ENCODE measurements at places on chromosomes 16 and 17.

DNA sequence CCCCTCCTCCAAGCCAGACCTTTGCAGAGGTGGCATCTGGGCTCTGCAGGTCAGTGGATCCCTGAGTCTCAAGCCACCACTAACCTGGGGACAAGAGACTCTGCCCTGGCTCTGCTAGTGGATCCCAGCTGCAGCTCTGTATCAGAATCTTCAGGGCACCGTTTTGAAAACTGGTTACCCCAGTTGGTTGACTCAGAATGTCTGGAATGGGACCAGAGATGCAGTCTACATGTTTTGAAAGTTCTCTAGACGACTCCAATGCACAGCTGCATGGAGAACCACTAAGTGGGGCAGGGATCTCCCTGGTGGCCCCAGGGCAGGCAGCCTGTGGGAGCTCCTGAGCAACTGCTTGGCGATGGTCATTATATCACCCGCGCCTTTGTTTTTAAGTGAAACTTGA, 34.1 kb upstream of the ADORA2B start:
- peak; percentile 60 for DNase-seq

DNA sequence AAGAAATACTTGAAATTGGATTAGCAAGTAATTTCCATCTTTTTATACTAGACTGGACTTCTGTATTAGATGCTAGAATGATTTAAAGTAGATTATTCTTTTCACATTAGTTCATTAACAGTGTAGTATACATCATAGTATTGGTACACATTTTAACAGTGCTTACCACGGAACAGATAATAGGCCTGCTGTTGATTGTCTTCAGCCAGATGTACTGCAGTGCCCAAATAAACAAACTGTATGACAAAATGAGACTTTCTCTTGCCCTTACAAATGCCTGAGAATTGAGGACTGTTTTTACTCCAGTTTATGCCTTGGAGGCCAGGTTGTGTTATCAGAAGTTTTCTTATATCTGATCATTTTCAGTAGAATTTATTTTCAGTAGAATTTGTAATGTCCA, 631 bp downstream of the EVI2A start:
- no peak for DNase-seq

DNA sequence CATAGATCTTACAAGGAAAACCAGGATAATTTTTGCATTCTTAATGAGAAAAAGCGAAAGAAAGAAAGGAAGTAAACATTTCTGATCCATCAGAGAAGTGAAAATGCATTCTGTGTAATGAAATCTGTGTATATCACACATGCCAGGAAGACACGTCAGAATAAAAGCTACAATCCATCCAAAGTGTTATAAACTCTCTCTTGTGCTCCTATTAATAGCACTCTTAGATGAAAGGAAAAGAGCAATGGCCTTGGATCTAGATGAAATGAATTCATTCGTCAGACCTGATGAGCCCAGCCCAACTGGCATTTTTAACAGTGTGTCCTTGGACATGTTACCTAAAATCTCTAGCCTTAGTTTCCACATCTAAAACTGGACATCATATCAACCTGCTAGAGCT, 885.5 kb downstream of the CDH11 start:
- no peak for DNase-seq

DNA sequence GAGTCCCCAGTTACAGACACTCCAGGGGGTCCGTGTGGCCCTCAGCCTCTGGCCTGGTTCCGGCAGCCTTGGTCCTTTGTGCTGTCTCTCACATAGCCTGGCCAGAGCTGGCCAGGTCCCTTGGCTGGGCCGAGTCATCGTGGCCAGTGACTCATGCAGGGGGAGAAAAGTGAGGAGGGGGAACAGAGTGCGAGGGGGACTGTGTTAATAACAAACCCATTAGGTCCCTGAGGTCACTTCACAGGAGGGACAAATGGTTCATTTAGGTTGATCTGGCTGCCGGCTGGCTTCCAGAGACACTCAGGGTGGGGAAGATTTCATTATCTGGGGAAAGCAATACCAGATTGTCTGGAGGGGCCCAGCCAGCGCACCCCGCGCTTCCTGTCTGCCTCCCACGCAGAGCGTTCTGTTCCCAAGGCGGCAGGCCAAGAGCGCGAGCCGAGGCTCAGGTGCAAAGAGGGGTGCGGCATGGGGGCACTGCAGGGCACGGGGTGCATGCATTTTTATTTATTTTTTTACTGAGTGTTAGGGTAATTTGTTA, 223.1 kb downstream of the SEC14L1 start:
- no peak for DNase-seq

DNA sequence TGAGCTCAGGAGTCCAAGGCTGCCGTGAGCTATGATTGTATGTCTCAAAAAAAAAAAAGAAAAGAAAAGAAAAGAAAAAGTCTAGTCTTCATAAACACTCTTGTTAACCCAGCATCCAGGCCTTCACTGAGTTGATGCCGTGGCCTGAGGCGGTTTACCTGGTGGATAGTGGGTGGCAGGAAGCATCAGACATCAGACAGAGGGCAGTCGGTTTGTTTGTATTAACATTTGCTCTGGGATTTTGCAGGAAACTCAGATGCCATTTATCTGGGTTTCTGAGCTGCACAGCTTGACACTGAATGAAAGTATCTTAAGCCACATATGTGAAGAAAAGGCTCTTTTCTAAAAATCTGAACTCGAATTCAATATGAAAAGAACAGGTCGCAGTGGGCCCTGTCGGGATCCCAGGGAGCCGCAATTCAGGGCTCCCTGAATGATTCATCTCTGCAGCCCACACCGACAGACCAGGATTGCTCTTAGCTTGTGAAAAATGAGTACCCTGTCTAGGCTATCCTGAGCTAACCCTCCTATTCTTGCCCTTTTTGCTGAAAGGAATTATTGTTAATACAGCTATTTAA, 1.1 kb upstream of the DBNDD1 start:
- no peak for DNase-seq

- DNase-seq, result no peak
Measured at GRCh38 chr16:27407133-27407532, 5.2 kb downstream of the IL21R start.

- DNase-seq, result no peak
Measured at GRCh38 chr17:418421-418751, 65.8 kb upstream of the RPH3AL start.

GRCh38 chr17:8073627-8074484, 13.7 kb downstream of the ALOX12B start:
- peak; percentile 89 for DNase-seq

GRCh38 chr16:8655184-8655717, 19.2 kb upstream of the ABAT start:
- DNase-seq, result no peak

- no peak for DNase-seq
Measured at GRCh38 chr16:4570688-4571321, 14.7 kb downstream of the C16orf96 start.

DNA sequence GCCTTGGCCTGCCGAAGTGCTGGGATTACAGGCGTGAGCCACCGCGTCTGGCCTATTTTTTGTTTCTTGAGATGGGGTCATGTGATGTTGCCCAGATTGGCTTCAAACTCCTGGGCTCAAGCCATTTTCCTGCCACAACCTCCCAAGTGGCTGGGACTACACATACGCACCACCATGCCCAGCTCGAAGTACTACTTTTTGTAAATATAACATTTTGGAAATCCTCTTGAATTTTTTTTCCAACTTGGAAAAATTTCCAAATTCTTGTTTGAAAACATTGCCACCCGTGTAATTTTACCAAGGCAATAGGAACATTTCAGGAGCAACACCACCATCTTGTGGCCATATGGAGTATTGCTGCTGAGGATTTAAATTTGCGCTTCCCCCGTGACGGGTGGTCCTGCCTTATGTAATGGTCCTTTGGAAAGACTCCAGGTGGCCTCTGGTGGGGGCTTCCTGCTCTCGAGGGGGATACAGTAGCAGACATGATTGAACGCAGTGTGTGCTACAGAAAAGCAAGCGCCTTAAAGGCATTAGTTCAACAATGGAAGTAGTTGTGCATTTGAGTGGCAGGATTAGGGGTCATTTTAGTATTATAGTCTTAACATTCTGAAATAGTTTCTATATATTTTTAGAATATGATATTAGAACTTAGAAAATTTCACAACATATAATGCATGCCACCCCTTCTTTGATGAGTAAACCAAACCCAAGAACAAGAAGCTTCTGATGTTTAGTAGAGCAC, 8.0 kb downstream of the FLYWCH1 start:
- DNase-seq, result no peak

GRCh38 chr16:57061084-57061905, 31.1 kb upstream of the CPNE2 start:
- DNase-seq, result no peak

- DNase-seq, result peak; percentile 96
Measured at GRCh38 chr17:48026502-48027321, 10.9 kb downstream of the COPZ2 start.

GRCh38 chr17:63989622-63990345, 8.4 kb upstream of the PRR29 start:
- DNase-seq, result no peak

- DNase-seq, result no peak
Measured at GRCh38 chr16:83458612-83459011, 349.2 kb upstream of the HSBP1 start.

DNA sequence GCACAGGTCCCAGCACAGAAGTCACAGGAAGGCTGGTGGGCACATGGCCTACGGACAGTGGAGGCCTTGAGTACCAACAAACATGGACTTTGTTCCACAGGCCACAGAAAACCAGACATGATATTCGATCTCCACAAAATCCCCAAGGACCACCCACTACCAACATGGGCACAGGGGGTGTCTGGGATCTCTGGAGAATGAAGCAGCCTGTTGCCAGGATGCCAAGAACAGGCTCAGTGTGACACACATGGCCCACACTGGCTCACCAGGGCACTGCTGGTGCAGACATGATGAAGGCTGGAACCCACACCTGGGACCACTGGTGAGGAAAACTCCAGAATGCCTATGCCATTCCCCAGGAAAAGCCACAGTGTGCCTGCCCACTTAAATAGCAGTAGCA, 120.2 kb downstream of the C16orf78 start:
- DNase-seq, result no peak

DNA sequence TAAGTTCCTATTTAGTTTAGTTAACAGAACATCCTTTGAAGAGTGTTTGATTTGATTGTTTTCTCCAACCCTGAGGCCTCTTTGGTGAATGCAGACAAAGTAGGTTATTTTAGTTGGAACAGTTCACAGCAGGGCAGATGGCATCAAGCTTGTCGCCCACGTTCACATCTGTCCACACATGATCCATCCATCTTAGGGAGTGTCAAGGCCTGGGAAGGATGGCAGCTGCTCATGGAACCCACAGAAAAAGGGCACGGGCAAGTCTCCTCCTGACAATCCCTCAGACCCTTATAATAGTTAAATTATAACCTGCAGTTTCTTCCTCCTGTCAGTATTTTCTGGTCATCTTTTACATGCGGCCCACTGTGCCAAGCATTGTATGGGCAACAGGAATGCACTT, 60.2 kb downstream of the KNOP1 start:
- DNase-seq, result no peak

DNA sequence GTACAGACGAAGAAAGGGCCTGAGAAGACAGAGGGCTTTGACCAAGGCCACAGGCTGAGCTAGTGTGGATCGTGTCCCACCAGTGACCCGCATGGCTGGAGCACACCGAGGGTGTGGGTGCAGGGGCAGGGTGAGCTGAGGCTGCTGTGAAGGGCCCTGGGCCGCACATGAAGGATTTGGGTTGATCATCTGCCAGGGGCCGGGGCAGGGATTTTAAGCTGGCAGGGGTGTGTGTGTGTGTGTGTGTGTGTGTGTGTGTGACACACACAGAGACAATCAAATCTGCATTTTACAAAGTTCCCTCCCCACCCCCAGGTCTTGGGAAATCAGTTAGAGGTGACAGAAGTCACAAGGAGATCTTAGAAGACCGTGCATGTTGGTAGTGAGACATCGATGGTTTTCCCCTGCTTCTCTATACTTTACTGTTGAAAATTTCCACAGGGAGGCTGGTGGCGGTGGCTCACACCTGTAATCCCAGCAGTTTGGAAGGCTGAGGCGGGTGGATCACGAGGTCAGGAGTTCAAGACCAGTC, 65.2 kb downstream of the SRCIN1 start:
- no peak for DNase-seq

DNA sequence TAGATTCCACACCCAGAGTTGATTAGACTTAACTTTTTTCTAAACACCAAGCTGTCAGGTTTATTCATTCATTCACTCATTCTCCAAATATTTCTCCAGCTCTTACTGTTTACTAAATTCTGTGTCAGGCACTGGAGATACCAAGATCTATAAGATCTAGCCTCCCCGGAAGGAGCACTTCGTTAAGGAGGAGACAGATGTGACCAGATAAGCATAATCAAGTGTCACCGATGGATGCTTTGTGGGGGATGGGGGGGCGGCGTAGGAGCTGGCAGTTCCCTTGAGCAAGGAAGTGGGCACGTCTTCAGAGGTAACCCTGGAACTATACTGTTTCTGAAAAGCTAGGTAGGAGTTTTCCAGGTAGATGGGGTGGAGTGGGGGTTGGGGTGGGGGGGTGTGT, 3.8 kb upstream of the RPL26 start:
- no peak for DNase-seq

DNA sequence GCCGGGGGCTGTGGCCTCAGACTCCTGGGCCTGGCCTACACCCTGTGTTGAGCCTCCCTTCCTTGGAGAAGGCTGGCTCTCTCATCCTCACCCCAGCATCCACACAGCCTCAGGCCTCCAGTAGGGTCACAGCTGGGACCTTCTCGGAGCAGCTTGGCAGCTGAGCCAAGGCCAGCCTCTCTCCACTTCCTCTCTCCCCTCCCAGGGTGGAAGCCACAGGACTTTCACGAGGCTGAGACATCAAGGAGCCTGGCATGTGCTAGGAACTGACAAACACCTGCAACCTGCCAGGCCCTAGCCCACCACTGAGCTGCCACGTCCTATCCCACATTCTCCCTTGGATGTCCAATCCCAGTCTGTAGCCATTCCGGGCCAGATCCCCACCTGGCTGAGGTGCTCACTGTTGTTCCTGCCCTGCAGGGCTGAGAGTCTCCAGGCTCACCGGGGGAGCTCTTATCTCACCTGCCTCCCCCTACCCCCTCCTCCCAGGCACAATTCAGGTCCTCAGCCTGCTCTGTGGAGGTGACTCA, 3.1 kb downstream of the MMP15 start:
- no peak for DNase-seq

- DNase-seq, result no peak
Measured at GRCh38 chr17:79752175-79752574, 21.4 kb downstream of the ENPP7 start.

DNA sequence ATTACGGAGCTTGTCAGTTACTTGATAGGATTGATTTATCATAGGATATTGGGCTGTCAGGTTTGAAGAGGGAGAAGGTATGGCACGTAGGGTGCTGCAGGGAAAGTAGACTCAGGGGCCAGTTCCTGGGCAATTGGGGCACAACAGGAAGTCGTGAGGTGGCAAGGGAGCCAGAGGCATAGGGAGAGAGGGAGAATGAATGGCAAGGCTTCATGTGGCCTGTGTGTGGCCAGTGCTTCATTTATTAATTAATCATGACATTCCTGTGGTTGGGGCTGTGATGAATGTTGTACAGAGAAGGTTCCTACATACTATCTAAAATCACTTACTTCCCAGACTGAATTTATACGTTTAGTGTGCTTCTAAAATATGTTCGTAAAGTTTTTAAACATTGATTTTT, 19.3 kb downstream of the MFSD11 start:
- no peak for DNase-seq

- DNase-seq, result no peak
Measured at GRCh38 chr17:79520167-79521165, 90.4 kb downstream of the RBFOX3 start.
